Activated CD8-positive, alpha-beta T cell treated with anti-CD3 and anti-CD28 coated beads, Interleukin-2, amount 10 ng/mL, durations not matched to agents 7 days and 5 days (primary cell): ENCODE measurements at places on chromosomes 1 and 21. TPM values are rescaled to one million over a fixed set of nuclear protein-coding genes. Genes with fewer than 3 reads are reported as not detected.

DNA sequence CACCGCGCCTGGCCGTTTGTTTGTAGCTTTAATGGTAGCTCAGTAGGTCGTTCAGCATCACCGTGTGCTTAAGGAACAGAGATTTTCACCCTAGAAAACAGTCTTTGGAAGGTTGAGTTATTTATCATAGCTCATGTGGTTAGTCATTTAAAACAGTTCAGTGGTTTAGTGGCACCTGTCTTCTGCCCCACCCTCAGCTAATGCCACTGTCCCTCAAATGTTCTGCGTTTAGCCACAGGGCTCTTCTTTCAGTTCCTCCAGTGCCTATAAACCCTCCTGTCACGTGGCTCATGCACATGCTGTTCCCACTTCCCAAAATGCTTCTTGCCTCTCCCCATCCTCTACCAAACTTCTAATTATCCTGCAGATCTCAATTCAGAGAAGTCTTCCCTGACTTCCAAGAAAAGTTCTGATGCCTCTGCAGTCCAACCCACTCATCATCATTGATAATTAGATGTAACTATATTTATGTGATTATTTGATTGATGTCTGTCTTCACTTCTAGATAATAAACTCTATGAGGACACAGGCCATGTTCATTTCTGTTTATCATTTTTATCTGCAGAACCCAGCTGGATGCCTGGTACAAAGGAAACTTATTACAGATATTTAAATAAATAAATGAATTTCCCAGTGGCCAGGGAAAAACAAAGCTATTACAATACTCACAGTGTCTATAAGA, 14.4 kb upstream of the DIPK1A start:
- no peak overlapping the region for H3K4me3 ChIP-seq
- no peaks in the 10 kb centered on the region for H3K36me3 ChIP-seq
- H3K27me3 ChIP-seq, result no peaks in the 10 kb centered on the region
- peak; percentile 41 for DNase-seq

The DENND2C gene
- total RNA-seq, result 0.40 TPM

- DNase-seq, result peak; percentile 46
- peaks cover 51% of the 10 kb centered on the region for H3K4me1 ChIP-seq
- no peak overlapping the region for H3K27ac ChIP-seq
- H3K36me3 ChIP-seq, result no peaks in the 10 kb centered on the region
- peaks cover 46% of the 10 kb centered on the region for H3K27me3 ChIP-seq
- H3K4me3 ChIP-seq, result no peak overlapping the region
These were observed 47.8 kb downstream of the UMODL1 start for GRCh38 chr21:42118901-42119300.

The NPHS2 gene
- total RNA-seq, result not detected
